ENCODE measurements at places on chromosomes 2 and 18.

GRCh38 chr18:35253655-35254287 is 12.9 kb downstream of the ZNF397 start:
- no peak for DNase-seq

DNA sequence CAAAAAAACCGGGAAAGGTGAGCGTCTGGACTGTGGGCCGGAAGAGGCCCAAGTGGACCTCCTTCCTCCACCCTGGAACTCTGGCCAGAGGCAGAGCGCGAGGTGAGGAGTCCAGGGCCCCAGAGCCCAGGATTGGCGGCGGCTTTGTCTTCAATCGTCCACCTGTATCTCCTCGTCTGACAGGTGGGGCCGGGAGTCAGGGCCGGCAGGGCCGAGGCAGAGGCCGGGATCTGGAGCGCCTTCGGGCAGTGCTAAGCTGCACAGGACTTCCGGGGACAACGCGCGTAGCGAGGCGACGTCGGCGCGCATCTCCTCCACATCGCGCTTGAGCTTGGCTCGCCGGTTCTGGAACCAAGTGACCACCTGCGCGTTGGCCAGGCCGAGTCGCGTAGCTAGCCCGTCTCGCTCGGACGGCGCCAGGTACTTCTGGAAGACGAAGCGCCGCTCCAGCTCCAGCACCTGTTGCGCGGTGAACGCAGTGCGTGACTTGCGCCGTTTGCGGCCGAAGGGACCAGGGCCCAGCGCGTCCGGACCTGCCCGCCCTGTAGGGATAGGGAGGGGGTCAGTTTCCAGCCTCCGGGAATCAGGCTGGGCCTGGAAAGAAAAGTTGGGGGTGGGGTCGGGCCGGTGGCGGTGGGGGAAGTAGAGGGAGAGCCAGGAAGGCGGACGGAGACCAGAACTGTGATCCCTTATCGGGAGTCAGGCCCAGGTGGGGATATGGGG is 1.5 kb downstream of the LBX2 start:
- DNase-seq: no peak

DNA sequence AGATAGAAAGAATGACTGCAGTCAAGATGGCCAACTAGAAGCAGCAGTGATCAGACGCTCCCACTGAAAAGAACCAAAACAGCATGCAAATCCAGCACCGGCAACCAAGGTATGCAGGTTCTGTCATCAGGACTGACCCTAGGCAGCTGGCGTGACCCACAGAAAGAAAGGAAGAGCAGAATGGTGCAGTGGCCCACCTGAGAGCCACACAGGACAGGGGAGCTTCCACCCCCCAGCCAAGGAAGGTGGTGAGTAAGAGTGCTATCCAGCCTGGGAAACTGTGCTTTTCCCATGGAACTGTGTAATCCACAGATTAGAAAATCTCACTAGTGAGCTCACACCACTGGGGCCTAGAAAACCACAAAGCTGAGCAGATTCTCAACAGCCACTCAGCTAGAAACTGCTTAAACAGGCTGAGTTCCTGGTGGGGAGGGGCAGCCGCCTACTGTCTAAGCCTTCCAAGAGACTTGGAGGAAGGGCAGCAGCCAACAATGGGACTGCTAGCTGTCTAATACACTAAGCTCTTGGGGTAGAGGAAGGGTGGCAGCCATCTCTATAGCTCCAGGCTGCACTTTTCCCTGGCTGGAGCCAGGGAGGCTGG is 127.9 kb downstream of the EVA1A start:
- no peak for DNase-seq

GRCh38 chr2:10195278-10196109 is 73.0 kb downstream of the RRM2 start:
- no peak for DNase-seq

DNA sequence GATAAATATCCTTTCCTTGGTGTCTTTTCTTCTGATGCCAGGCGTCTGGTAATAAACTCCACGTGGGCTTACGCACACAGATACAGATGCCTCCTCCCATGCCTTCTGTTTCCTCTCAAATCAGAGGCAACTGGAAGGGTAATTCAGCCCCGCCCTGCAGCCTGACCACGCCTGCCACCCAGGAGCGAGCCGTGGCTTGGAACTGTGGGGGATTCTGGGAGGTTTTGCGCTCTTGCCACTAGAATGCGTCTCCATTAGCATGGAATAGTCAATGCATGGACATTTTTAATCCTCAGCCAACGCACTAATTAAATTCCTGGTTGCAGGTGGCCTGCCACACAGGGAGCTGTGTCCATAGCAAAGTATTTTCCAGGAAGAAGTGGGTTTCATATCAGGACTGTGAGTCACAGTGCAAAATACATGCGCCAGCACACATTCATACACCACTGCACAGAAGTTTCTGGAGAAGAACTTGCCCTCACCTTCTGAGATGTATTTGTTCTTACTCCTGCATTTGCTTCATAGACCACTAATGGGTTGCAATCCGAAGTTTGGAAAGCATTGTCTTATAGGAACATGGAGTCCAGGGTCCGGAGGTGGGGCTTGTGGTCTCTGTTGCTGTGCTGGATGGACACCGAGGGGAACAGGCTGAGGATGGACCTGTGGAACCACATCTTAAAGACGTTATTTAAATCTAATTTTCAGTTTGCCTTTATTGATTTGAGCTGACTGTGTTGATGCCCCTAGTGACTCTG is 151.4 kb downstream of the LDLRAD4 start:
- DNase-seq: no peak

DNA sequence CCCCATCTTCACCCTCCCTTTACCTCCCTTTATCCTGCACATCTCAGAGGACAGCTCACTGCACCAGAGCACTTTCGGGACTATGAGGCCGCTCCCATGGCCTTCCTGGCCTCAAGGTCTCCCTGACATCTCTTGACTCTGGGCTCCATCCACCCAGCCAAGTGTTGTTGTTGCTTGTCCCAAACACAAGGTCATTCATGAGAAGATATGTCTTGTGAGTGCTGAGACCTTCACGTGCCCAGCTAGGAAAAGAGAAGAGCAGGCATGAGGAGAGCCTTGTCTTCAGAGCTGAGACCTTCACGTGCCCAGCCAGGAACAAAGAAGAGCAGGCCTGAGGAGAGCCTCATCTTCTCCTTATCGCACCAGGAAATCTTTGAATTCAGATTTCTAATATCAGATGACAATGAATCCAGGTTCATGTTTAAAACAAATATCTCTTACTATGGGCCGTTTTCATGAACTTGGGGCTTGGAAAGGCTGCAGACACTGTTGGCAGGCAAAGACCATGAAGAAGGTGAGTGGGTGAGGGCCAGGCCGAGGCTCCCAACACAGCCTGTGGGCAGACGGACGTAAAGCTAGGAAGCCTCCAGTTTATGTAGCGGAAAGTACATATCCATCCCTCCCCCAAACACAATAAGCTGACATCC is 256.1 kb downstream of the NDUFA10 start:
- DNase-seq: no peak

DNA sequence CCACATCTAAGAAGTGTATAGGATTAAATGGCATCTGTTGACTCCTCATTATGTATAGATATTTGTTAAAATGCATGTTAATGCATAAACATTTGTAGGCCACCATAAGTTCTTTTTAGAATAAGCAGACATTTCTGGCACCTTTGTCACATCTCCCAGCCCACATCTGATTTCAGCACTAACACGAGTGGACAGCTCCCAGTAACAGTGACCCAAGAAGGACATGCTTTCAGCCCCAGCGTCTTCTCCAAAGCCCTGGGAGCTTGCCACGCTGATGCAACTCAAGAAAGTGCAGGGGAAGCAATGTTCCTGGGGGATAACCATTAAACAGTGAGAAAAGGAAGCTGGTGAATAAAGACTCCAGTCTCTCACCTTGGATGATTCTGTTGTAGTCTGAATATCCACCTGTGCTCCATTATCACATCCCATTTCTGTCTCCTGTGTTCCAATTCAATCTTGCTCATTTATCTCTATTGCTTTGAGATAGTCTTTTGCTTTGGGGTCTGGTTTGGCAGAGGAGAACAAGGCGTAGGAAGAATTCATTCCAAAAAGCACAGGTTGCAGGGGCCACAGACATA is 182.6 kb upstream of the THSD7B start:
- no peak for DNase-seq

DNA sequence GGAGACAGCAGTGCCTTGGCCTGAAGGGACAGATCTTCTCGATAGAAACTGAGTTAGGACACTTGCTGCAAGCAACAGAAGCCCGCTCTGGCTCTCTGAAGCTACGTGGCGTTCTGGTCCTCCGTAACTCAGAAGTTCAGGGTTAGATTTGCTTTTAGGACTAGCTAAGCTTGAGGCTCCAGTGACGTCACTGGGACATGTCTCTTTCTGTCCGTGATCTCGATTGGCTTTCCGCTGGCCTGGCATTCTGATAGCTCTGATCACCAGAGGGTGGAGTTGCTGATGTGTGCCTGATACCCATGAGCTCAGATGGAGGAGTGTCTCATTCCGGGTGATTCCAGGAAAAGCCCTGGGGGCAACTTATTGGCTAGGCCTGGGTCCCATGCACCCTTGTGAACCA is 75.0 kb downstream of the GLI2 start:
- no peak for DNase-seq

- no peak for DNase-seq
Measured at GRCh38 chr2:53209679-53210458, 557.7 kb upstream of the CHAC2 start.

DNA sequence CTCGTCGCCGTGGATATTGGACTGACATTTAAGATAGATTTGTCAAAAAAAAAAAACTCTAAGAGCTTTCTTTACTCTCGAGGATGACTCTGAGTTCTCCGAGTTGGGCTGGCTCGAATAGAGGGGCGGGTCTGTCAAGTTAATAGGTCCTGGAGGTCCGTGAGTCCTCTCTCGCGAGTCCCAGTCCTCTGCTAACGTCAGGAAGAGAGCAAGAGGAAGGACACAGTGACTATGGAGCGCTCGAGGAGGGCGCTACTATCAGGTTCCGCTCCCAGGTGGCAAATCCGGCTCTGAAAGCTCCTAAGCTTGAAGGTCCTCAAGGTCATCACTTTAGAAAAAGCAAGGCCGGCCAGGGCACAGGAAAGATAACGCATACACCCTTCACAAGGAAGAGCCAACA is 404 bp upstream of the AKAIN1 start:
- no peak for DNase-seq

- no peak for DNase-seq
Measured at GRCh38 chr18:48923746-48924629, 26.8 kb downstream of the SMAD7 start.

DNA sequence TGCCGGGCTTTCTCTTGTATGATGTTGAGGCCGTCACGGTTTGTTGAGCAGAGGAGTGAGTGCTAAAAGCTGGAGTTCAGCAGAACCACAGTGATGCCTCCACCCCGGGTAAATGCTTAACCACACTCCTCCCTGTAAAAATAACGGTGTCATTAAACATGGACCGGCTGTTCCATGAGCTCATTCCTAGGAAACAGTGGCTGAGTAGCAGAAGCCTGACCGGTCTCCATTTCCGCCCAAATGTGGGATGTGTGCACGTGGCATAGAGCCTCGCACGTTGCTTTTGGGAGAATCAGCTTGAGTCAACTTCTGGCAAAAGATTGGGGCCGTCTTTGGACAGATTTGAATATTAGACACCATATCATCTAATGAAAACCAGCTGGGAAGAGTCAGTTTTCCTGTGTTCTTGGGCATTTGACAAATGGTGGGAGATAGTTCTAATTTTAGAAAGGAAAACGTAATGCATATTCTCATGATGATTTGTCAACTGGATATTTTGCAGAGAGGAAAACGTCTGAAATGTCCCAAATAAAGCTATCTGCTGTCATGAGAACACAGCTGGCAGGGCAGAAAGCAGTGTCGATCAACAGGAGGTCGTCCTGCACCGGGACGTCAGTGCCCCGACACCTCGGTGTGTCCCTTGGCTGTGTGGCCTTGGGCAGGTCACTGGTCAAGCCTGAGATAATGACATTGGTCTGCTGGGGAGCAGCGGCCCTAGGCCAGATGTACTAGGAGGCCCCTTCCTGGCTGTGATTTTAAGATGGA is 42.4 kb downstream of the LRRFIP1 start:
- DNase-seq: no peak

DNA sequence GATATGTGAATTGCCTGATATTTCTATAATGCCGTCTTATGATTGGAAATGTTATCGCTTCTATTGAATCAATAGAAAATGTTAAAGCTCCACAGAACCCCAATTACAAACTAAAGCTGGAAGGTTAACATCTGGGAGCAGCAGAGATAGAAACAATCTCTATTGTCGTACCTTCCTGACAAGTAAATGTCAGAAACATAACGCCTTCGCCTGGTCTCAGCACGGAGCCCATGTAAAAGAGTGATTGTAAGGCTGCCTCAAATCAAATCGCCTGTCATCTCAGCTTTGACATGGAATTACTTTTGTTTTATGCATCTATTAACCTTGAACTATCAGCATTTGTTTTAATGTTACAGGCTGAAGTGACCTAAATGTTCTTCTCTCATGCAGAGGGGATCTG is 885.9 kb upstream of the PIK3C3 start:
- no peak for DNase-seq

DNA sequence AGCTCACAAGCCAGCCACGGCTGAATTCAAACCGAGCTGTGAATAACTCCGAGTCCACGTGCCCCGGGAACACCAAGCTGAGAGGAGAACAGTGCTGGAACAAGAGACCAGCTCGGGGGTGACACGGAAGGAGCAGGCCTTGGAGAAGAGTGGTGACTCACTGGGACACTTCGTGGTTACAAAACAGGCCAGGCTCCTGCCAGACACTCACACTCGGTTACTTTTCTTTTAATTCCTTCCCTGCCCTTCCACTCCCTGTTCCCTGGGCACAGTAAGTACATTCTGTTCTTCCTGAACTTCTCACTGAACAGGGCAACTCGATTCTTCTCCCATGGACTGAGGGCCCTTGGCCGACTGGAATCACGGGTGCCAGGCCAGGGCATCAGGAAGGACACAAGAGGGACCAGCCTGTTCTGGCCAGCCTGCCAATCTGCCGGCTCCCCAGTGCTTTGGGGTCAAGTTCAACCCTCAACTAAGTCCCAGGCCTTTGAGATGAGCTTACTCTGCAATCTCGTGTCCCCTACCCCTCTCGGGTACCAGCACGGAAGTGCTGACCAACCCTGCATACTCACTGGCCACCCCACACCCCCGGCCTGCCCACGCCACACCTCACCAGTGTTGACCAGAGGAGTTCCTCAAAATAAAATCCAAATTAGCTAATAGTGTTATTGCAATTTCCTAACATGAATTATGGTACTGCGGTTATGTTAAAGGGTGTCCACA is 87.5 kb downstream of the TFCP2L1 start:
- no peak for DNase-seq

- DNase-seq: no peak
Measured at GRCh38 chr18:31105733-31106132, 3.5 kb upstream of the DSC2 start.

DNA sequence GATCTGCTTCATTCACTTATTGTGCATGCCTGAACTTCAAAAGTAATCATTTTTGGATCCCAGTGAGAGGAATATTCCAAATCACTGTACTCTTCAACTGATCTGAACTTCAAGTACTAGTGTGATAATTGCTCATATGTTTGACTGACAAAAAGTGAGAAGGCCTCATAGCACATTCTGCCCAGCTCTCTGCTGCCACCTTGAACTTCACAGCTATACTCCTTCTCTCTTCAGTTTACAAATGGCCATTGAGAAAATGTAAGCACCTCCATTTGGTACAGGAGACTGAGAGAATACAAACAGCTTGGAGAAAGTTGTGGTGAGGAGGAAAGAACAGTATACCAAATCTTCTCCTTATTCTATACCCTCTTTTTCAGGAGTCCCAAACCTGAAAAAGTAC is 946.0 kb upstream of the CHAC2 start:
- DNase-seq: no peak

Data from keratinocyte (primary cell).